ENCODE measurements at places on chromosomes 7 and 10.

GRCh38 chr7:40232242-40232893 lies 97.6 kb downstream of the SUGCT start:
- H3K4me3 ChIP-seq: no peak overlapping the region
- no peak for DNase-seq
- H3K4me1 ChIP-seq: peaks cover 7% of the 10 kb centered on the region
- no peak overlapping the region for H3K27ac ChIP-seq
- no peaks in the 10 kb centered on the region for H3K27me3 ChIP-seq

DNA sequence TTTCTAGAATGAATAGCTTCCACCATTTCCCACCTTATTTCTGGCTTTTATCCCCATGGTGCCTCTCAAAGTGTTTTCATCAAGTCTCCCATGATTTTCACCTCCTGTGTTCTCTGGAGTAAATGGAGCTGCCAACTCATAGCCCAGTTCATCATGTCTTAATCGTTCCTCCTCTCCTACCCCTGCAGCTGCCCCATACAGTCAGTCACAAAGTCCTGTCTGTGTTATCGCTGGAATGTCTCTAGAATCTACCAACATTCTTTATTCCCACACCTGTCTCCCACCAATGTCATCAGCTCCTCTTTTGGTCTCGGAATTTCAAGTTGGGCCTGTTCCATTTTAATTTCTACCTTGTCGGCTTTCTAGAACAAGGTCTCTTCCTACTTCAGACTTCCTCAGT lies 178.9 kb downstream of the MLLT10 start:
- no peaks in the 10 kb centered on the region for H3K27me3 ChIP-seq
- peak overlapping the region; percentile 16 for H3K27ac ChIP-seq
- no peaks in the 10 kb centered on the region for H3K4me1 ChIP-seq
- H3K36me3 ChIP-seq: peaks cover 1% of the 10 kb centered on the region
- no peak for DNase-seq
- no peak overlapping the region for H3K4me3 ChIP-seq

DNA sequence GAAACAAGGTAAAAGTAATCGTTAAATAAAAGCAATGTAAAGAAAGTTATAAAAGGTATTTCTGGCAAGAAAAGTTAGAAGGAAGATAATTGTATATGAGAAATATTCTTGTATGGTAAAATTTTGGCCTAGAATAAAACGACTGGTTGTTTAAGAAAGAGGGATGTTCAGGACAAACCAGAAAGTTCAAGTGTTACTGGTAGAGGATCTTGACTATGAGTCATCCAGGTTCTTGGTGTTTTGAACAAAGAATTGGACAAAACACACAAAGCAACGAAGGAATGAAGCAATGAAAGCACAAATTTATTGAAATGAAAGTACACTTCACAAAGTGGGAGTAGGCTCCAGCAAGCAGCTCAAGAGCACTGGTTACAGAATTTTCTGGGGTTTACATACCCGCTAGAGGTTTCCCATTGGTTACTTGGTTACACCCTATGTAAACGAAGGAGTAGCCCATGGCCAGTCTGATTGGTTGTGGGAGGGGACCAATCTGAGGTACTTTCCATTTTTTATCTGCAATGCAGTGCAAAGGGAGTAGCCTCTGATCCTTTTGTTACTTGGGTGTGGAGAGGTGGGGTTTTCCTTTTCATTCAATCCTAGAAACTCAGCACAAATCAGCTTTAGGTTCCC lies 22.4 kb upstream of the GARS1 start:
- H3K4me3 ChIP-seq: no peak overlapping the region
- no peaks in the 10 kb centered on the region for H3K4me1 ChIP-seq
- no peak overlapping the region for H3K27ac ChIP-seq
- H3K27me3 ChIP-seq: no peaks in the 10 kb centered on the region

- DNase-seq: no peak
- H3K27me3 ChIP-seq: no peaks in the 10 kb centered on the region
- no peaks in the 10 kb centered on the region for H3K4me1 ChIP-seq
- H3K4me3 ChIP-seq: no peak overlapping the region
Measured at GRCh38 chr10:75037171-75038153, 74.0 kb upstream of the SAMD8 start.

DNA sequence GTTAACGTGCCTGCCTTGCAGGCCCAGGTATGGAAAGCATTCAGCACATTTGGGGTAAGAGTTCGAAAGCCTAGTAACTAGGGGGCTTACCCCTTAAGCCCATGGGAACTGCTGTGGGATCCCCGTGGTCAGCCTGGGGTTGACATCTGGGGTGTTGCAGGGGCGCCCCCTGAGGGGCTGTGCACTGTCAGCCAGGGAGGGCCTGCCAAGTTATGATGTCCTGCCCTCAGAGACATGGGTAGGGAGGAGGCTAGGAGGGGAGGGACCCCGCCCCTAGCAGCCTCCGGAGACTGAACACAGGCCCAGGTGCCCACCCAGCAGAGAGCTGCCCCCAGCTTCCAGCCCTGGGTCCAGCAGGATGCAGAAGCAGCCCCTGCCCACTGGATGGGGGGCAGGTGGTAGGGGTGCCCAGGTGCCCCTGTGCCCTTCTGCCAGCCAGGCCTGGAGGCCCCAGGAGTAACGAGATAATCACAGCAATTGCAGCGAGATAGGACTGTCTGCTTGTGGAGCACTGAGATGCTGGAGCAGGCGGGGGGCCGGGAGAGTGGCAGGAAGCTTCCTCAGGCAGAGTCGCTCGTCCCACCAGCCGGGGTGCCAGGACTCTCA lies 153.3 kb downstream of the UBE2H start:
- H3K36me3 ChIP-seq: no peaks in the 10 kb centered on the region
- H3K4me1 ChIP-seq: no peaks in the 10 kb centered on the region
- no peak for DNase-seq
- H3K27ac ChIP-seq: no peak overlapping the region

Data from Caco-2 (cell line).